ENCODE measurements at places on chromosomes 16 and 17. TPM values are rescaled to one million over a fixed set of nuclear protein-coding genes. Genes with fewer than 3 reads are reported as not detected.

The TMEM235 gene
- total RNA-seq, result not detected

GRCh38 chr16:88941913-88942909, 34.8 kb downstream of the CBFA2T3 start:
- peak; percentile 35 for DNase-seq

- DNase-seq, result no peak
These were observed 394.7 kb downstream of the SOX9 start for GRCh38 chr17:72515291-72516065.

DNA sequence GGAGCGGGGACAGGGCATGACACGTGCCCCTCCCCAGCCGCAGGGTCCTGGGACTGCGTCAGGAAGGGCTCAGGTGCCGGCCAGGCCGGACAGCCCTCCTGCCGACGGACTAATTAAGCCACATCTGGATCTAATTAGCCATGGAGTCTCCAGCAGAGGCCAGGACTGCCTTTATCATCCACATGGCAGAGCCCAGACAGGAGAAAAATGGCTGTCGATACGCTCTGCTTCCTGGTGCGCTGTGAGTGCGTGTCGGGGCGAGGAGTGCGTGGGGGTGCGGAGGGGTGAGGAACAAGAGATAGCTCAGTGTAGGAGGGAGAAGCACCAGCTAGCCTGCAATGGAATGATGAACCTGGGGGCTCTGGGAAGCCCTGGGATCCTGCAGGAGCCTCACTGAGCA, 218.8 kb downstream of the IRF8 start:
- no peak for DNase-seq

- DNase-seq, result no peak
These were observed 10.1 kb downstream of the KSR1 start for GRCh38 chr17:27466376-27466742.

- peak; percentile 85 for DNase-seq
These were observed 29.5 kb upstream of the CDH1 start for GRCh38 chr16:68707340-68708152.

GRCh38 chr16:66898207-66898606, 17.9 kb downstream of the PDP2 start:
- DNase-seq, result no peak

GRCh38 chr17:9696279-9697044, 51.1 kb downstream of the USP43 start:
- DNase-seq, result no peak

The RAB11FIP4 gene
- 27.8 TPM for total RNA-seq

DNA sequence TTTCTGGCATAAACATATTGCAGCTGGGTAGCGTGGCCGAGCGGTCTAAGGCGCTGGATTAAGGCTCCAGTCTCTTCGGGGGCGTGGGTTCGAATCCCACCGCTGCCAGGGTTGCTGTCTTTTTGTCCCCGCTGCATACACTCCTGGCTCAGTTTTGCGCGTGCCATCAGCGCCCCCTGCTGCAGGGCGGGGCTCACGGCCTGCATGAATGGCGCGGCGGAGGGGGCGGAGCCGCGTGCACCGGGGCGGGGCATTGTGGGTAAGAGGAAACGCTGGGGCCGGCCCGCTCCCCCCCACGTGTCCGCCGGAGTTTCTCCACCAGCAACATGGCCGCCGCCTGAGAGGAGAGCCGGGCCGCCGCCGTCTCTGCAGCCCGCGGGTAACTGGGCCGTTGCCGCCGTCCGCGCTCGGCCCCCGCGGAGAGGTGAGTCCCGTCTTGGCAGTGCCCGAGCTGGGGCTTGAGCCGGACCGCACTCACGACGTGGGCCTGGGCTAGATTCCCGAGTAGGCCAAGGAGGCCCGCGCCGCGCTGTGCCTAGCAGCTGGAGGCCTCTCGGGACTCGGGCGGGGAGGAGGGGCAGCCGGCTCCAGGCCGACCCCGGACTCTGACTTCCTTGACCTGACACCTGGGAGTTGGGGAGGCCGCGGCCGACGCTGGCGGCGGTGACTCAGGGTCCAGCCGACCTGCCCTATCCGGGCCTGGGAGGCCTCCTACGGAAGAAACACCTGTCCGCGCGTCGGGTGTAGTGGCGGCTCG, at the start of gene POLR3E:
TSS of gene POLR3E (plus strand) at position 296 of the 757 bp plus-strand sequence. CDS start 5,560 bp downstream, outside the sequence.
- DNase-seq, result peak; percentile 98

DNA sequence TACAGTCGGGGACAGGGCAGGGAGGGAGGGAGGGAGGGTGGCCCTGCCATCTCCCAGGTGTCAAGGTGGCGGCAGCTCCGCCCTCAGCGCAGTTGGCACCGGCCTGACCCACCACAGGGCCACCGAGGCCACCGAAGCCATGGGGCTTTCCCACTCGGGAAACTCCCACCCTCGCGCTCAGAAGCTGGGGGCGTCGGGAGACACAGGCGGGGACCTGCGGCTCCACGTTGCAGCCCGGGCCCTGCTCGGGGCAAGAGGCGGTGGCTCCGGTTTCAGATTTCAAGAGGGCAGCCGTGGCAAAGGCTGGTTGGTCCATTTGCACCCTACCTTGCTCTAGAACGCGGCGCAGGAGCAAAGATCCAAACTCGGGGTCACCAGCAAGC, 544 bp downstream of the CYB561 start:
- DNase-seq, result peak; percentile 73

DNA sequence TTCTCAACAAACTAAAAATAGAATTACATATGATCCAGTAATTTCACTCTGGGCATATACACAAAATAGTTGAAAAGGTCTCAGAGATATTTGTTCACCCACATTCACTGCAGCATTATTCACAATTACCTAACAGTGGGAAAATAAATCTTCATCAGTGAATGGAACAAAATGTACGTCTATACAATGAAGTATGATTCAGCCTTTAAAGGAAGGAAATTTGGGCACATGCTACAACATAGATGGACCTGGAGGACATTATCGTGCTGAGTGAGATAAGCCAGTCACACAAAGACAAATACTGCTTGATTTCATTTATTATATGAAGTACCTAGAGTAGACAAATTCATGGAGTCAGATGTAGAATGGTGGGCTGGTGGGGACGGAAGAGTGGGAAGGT, 47.0 kb downstream of the MFSD11 start:
- no peak for DNase-seq

The VWA3A gene
- total RNA-seq, result 0.06 TPM

GRCh38 chr17:5200360-5200759, 8.7 kb upstream of the ZNF594 start:
- DNase-seq, result no peak

The PRSS21 gene
- total RNA-seq, result not detected

GRCh38 chr17:47287068-47287467, 33.4 kb downstream of the ITGB3 start:
- DNase-seq, result no peak

- DNase-seq, result no peak
These were observed 32.6 kb downstream of the ITGAE start for GRCh38 chr17:3768341-3768740.

DNA sequence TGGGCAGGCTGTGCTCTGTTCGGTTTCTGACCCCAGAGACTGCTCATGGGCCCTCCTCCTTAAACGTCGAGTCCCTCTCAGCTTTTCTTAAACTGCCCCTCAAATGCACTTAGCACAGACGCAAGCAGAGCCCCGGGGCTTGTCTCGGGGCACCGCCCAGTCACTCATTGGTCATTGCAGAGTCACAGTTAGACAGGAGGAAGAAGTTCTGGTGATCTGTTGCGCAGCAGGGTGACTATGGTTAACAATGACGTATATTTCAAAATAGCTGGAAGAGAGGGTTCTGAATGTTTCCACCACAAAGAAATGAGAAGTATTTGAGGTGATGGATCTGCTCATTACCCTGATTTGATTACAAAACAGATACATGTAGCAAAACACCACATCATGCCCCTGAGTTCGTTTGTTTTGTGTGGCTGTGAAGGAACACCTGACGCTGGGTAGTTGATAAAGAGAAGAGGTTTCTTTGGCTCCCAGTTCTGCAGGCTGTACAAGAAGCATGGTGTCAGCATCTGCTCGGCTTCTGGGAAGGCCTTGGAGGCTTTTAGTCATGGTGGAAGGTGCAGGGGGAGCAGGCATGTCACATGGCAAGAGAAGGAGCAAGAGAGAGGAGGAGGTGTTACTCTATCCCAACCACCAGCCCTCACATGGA, 387.4 kb downstream of the CPPED1 start:
- DNase-seq, result no peak

The HCFC1R1 gene
- total RNA-seq, result 11.3 TPM

- DNase-seq, result no peak
These were observed 113.4 kb upstream of the RCVRN start for GRCh38 chr17:10018461-10018891.

The NLRP1 gene
- 3.3 TPM for total RNA-seq

The GAS7 gene
- 2.0 TPM for total RNA-seq

The CHST4 gene
- total RNA-seq, result 4.2 TPM

GRCh38 chr16:104355-104754, 26.3 kb downstream of the MPG start:
- DNase-seq, result peak; percentile 62

DNA sequence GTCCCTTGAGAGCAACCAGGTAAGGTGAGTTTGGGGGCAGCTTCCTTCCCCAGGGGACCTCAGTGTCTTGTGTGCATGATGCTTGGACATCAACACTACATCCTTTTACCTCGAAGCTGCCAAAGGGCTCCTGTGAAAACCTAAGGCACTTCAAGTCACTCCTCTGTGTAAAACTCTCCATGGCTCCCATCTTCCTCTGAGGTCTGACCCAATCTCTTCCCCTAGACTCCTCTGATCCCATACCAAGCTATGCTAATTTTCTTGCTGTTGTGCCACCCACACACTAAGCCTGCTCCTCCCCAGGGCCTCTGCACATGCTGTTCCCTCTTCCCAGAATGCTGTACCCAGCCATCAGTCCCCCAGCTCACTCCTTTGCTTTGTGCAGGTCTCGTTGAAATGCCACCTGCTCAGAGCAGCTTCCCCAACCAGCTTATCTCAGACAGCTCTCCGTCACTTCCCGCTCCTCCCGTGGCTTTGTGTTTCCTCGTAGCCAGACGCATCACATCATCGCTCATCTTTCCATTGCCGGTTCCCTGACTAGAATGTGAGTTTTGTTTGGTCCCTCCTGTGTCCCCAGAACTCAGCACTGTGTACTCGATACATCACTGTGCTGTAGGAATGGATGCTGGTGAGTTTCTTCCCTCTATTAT, 78.4 kb downstream of the CNGB1 start:
- no peak for DNase-seq

All from pancreas (tissue), 10 donors.